ENCODE measurements at places on chromosomes 4 and X.

GRCh38 chrX:72110876-72111708 is 20.6 kb downstream of the RTL5 start:
- no peak for DNase-seq

- no peak for DNase-seq
Measured at GRCh38 chrX:4277122-4277521, 563.7 kb upstream of the PRKX start.

DNA sequence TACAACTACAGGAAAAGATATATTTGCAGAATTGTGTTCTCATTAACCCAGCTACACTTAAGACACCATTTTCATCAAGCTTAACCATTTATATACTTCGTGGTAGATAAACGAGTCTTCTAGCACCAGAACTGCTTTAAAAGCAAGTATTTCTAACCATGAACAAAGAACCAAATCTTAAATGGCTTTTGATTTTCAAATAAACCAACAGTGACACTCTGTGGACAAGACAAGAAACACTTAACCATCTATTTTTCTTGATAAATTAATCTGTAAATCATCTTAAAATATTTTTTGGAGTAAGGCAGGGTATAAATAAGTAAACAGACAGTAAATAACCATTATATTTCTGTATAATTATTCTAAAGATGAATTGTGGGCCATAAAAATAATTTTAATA is 10.2 kb downstream of the BEND2 start:
- no peak for DNase-seq

- peak; percentile 12 for DNase-seq
Measured at GRCh38 chrX:119790977-119791436, 423 bp downstream of the RPL39 start.

GRCh38 chr4:153160821-153161220 is 43.4 kb upstream of the TRIM2 start:
- DNase-seq = no peak

- DNase-seq = no peak
Measured at GRCh38 chr4:124526331-124526730, 186.2 kb downstream of the ANKRD50 start.

DNA sequence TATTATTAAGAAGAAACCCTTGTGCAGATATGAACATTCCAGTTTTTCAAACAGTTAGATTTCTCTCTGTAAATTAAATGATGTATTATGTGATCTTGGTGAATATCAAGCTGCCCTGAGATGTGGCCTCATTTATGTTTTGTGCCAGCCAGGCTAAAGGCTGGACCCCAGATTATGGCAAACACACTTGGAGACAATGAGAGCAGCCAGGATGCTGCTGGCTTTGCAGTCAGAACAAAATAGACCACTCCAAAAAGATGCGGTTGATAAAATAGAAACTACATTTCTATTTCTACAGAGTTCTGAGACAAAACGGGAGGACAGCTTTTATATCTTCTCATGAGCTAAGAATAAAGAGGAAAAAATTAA is 296.5 kb downstream of the PPP3CA start:
- no peak for DNase-seq

GRCh38 chr4:2395038-2395437 is 23.4 kb downstream of the ZFYVE28 start:
- DNase-seq = no peak

DNA sequence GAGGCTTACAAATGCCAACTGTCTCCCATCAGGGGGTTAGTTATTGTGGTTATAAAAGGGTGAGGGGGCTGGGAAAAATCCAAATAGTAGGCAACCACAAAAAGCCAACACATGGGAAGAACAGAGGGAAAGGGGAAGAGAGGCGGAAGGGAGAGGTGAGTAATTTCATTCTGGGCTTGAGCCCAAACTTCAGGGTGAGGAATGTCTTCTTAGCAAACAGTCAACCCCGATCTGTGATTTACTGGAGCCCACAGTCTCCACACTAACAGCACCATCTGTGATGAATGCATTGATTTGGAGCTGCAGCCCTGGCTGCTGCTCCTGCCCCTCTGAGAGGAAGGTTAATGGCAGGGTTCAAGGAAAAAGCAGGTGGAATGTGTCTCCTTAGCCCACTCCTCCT is 162.2 kb upstream of the GPR101 start:
- DNase-seq = no peak

DNA sequence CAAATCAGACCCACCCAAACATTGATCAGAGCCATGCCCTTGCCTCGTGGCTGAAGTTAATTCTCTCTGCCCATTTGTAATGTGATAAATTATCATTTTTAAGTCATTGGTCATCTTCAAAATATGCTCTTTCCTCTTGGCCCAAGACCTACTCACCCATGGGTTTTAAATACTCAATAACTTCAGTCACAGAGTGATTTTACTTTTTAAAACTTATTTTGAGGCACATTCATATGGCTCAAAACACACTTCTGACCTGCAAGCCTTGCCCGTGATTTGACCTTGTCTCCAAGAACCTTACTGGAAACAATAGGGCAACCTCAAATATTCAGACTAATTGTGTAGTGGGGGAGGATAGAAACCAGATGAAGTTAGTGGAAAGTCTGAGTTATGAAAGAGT is 176.2 kb upstream of the LNX1 start:
- no peak for DNase-seq

DNA sequence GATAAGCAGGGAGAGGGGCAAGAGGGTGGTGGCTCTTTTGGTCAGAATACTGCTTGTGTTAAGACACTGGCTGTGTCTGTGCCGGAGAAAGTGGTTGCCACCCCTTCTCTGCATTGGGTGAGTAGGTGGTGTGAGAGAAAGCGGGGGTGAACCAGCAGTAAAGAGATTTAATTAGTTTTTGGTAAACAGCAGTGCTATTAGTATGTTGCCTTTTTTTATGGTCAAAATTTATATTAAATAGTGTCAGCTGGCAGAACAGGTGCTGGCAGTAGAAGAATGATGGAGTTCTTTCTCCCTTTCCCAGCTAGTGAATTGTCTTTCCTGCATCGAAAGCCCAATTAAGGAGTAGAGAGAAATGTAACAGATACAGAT is 181.6 kb downstream of the LARP7 start:
- no peak for DNase-seq

- no peak for DNase-seq
Measured at GRCh38 chr4:7908668-7909067, 31.0 kb downstream of the AFAP1 start.

GRCh38 chrX:118853596-118853995 is 30.0 kb downstream of the ZCCHC12 start:
- DNase-seq = no peak

GRCh38 chr4:103136671-103137445 is 37.2 kb upstream of the BDH2 start:
- DNase-seq = no peak

- no peak for DNase-seq
Measured at GRCh38 chr4:52619591-52619931, 39.5 kb downstream of the USP46 start.

GRCh38 chr4:74005528-74005927 is 7.1 kb upstream of the CXCL5 start:
- no peak for DNase-seq

DNA sequence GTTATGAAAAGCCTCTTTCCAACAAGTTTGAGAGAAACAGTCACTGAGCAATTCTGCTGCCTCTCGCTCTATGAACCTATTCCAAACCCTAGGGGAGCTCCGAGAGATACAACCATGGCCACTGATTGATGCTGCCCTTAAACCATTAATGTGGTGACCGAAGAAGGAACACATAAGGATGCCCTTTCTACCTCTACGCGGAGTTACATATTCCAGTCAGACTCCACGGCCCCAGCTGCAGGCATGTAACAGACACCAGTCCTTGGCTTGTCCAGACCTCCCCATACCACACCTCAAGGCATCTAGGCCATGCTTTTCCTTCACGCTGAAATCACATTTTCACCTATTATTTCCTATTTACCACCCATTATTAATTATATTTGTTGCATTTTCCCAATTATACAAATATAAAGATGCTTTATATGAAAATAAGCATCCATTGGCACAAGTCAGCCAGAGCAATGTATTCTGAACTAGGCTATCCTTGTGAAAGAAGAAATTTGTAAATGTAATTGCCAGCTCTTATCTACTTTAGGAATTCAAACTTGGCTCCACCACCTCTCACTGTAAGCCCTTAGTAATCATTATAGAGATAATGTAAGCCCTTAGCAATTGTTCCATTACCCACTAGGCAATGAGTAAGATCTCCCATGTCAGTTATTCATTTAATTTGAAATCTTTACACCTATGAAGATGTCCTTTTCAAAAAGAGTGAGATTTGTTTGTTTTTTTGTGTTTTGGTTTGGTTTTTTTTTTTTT is 338.4 kb downstream of the NR3C2 start:
- DNase-seq = no peak

DNA sequence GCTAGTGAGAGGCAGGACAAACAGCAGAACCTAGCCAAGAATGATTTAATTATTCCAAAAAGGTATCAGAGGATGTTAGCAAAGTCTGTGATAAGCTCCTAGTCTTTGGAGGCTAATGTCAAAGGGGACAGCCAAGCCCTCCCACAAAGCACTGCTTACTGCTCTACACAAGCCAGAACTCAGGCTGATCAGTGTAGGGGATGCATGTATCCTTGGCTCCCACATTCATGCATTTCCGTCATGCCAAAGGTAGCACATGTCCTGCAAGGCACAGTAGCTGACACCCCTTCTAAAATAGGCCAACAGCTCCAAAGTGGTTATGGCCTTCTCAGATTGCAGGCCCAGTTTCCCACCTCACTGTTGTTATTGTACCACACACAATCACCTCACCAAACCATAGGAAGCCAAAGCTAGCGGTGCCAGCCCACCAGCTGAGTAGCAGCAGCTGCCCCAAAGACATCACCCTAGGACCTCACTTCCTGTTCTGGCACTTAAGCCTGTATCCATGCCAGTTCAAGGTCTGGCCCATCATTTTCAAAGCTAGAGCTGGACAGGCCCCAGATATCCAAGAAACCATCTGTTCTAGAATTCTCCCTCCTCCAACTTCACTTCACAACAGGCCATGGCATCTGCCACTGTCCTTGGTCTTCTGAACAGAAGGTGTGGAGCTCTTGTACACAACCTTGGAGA is 40.9 kb downstream of the TSPAN5 start:
- no peak for DNase-seq

DNA sequence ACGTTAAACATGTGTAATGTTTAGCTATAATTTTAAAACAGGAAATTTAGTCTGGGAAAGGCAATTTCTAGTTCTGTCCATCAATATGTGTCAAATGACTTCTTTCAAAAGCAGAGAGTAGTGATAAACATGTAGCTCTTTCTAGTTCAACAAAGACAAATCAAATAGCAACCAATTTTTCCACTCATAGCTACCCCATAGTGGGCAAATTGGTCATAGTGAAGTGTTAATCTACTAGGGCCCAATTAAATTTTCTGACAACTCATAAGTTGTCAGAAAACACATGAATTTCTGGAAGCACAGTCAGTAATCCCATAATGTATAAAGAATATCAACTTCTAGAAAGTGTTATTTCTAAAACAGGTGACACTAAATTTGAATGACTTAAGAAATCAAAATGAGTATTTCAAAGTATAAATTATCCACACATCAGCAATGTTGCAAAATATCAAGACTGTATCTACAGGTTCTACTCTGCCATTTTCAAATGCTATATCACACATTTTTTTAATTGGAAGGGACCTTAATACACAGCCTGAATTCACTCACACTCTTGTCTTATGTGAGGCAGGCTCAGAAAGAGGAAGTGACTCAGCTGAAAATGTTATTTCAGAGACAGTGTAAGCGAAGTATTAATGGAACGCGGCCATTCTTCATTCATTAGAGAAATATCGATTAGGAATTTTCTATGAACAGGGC is 7.7 kb downstream of the OCIAD2 start:
- no peak for DNase-seq

- no peak for DNase-seq
Measured at GRCh38 chrX:115348446-115349225, 59.1 kb downstream of the LUZP4 start.

- no peak for DNase-seq
Measured at GRCh38 chrX:11499076-11500044, 166.4 kb downstream of the ARHGAP6 start.

DNA sequence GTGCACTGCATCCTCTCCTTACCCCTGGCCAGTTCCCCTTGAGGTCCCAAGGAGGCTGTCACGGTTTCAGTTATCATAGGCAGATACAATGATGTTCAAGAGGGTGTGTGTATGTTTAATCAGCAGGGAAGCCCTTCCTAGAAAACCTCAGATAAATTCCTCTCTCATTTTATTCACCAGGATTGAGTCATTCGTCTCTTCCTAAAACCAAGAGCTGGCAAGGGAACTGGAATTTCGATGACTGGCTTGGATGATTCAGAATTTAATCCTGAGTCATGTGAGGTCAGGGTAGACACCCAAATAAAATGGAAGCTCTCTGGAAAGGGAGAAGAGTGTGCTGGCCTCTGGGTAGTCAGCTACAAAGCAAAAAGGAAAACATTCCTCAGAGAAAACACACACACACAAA is 106.2 kb upstream of the RAPGEF2 start:
- no peak for DNase-seq

DNA sequence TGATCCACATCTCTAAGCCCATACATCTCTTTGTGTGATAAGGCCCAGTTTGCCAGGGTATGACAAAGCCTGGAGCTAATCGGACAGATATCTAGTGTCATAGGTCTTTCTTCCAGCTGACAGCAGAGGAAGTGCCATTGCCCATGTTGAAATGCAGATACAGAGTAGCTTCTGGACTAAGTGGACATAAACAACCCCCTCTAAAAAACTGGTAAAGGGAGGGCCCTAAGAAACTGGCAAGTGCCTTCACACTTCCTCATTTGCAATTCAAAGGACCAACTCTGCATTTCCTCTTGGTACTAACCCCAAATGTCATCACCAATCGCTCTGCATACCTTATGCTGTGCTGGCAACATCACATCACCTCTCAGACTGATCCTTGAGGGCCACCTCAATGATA is 20.8 kb downstream of the ARHGEF6 start:
- DNase-seq = no peak

- DNase-seq = no peak
Measured at GRCh38 chr4:38621028-38621684, 42.8 kb upstream of the KLF3 start.

DNA sequence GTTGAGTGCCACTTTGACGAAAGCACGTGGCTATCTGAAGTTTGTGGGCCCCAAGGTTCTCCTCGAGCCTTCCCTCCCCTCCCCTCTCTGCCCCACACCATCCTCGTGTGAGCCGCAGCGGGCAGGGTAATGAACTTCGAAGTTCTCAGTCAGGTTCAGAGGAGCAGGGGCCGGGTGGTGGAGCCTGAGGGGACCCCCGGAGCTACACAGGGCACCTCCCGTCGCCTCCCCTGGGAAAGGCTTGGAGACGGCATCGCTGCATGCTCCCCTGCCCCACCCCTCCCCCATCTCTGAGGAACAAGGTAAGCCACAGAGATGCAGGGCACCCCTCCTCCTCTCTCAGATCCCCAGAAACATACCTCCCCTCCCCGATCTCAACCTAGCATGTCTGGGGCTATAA is 2.8 kb upstream of the NKX1-1 start:
- DNase-seq = no peak
